ENCODE measurements at places on chromosomes 2 and 18.

- no peak for DNase-seq
Observed at GRCh38 chr18:55863876-55864275, 275.9 kb upstream of the TCF4 start.

GRCh38 chr2:27282892-27283291 is 663 bp downstream of the TRIM54 start:
- DNase-seq: no peak

GRCh38 chr18:52345428-52345827 is 5.4 kb downstream of the DCC start:
- no peak for DNase-seq

DNA sequence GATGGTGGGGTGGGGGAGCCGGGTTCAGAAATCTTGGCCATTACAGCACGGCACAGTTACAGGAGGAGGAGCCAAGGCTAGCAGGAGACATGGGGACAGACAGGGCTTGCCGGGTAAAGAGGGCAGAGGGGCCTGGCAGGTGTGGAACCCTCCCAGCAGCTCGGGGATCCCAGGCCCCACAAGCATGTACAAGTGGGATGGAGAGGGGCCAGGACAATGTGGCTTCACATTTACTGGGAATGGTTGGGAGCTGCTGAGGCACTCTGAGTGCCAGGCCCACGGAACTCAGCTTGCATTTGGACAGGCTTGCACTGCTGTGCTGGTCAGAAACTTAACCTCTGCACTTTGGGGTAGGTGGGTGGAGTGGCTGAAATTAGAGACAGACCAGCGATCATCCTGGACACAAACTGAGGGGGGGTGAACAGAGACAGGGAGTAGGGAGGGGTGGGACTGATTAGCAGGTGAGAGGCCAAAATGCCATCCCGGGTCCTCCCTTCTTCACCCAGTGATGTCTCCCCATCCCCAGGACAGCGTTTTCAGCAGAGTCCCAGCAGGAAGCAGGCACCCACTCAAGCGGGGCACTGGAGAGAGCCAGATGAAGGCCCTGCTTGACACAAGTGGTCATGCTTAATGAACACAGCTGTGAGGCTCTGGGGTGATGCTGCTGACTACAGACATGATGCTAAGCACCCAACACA is 9.6 kb downstream of the PER2 start:
- no peak for DNase-seq

- DNase-seq: no peak
Observed at GRCh38 chr2:191272064-191272463, 26.9 kb downstream of the MYO1B start.

- no peak for DNase-seq
Observed at GRCh38 chr2:101175991-101176390, 24.8 kb upstream of the TBC1D8 start.

DNA sequence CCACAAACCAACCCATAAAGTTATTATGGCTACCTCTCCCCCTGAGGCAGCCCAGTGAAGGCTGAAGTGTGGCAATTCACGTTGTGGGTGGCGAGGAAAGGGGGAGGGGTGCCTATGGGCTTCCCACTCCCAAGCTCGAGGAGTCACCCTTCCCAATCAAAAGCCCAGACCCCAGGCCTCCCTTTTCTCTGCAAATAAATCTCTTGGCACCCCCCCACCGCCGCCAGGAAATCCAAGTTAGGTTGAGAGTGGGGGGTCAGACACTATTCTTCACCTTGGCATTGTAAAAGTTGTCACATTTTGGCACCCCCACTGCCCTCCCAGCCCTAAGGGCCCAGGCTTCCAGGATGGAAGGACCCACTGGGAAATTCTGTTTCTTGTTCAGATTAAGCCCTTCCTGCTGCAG is 6.9 kb downstream of the ANKRD53 start:
- DNase-seq: no peak

DNA sequence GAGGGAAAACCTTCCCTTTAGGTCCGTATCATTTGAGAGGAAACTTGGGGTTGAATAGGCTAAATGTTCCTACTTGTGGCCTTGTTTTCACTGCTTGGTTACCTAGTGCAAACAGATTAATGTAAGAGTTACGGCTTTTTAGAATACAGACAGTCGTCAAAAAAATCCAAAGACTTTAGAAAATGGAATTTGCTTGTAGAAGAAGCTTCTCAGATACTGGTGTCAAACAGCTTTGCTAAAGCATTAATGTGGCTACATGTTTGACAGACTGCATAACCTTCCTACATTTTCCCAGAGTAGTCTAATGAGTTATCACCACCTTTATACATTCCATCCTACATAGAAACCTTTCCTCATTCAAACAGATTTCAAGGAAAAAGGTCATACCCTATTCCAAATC is 114.6 kb downstream of the FMNL2 start:
- DNase-seq: no peak

DNA sequence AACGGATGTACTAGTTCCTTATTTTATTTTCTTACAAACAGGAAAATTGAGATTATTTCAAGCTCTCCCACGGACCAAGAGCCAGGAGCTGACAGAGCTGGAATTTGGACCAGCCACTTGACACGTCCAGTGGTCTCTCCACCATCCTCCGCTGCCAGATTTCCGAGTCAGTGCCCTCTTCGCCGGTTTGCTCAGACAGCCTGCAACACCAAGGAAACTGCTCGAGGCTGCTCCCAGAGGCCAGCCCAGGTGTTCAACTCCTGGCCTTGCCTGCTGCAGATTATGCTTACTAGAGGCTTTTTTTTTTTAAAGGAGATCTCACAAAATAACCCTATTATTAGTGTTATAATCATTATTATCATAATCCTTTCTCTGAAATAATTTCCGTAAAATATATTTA is 779.8 kb downstream of the RNF144A start:
- DNase-seq: no peak

DNA sequence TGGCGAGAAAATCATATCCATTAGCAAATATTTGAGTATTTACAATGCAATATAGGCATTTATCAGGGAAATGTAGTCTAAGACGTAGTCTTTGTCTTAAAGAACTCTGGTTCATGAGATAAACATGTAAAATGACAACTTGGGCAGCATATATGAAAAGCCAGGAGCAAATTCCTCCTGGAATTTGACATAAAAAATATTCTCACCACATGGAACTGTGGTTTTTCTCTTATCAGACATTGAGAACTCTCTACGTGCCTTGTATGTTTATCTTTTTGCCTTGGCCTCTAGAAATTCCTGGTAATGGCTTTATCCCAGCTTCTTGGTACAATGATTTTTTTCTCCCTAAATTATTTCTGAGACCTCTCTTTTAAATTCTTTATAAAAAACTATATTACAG is 2.8 kb downstream of the MAPK4 start:
- DNase-seq: no peak

DNA sequence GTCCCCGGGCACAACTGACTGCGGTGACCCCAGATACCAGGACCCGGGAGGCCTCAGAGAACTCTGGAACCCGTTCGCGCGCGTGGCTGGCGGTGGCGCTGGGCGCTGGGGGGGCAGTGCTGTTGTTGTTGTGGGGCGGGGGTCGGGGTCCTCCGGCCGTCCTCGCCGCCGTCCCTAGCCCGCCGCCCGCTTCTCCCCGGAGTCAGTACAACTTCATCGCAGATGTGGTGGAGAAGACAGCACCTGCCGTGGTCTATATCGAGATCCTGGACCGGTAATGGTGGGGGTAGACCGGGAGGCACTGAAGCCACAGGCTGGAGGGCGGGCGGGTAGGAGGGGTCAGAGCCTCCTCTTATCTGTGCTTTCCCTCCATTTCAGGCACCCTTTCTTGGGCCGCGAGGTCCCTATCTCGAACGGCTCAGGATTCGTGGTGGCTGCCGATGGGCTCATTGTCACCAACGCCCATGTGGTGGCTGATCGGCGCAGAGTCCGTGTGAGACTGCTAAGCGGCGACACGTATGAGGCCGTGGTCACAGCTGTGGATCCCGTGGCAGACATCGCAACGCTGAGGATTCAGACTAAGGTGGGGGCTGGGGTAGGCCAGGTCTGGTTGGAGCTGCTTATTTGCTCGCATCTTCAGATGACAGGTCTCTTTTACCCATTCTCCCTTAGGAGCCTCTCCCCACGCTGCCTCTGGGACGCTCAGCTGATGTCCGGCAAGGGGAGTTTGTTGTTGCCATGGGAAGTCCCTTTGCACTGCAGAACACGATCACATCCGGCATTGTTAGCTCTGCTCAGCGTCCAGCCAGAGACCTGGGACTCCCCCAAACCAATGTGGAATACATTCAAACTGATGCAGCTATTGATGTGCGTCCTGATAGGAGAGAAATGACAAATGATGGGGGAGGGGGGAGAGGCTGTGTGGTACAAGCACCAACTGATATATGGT is 780 bp downstream of the HTRA2 start:
- peak; percentile 53 for DNase-seq

- DNase-seq: no peak
Observed at GRCh38 chr2:32553829-32554432, 73.9 kb upstream of the TTC27 start.

DNA sequence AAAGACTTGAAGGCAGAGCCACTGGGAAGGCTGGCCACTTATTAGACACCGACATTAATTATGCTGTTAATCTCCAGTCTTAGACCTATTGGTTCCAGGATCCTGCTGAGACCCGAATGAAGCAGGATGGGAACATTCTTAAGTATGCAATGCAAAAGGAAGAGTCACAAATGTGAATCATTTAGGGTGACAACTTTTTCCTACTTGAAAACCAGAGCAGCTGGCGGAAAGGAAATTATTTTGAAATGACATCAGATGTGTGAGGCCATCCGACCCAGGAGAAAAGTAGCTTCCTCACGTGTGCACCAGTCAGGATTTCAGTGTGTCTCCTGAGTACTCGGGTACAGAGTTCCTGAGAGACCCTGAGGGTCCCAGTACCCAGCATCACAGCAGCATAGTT is 222.9 kb upstream of the NCKAP5 start:
- DNase-seq: no peak

- no peak for DNase-seq
Observed at GRCh38 chr2:216920143-216920876, 60.4 kb upstream of the TNP1 start.

DNA sequence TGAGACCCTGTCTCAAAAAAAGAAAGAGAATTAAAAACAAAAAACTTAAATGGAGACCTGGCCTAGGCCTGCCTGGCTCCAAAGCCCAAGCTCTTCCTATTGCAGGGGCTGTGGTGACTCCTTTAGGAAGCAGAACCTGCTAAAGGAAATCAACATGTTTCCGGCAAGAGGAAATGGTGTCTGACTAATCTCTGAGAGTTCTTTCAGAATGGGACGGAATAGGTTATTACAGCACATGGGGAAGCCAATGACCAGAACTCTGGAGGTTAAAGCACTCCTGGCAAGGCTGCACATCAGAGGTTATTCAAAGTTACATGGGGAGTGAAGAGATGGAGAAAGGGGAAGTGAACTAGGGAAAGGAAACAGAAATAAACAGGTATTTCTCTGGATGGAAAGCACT is 21.4 kb downstream of the KIF3C start:
- no peak for DNase-seq

GRCh38 chr2:132448771-132449170 is 32.2 kb downstream of the GPR39 start:
- no peak for DNase-seq

DNA sequence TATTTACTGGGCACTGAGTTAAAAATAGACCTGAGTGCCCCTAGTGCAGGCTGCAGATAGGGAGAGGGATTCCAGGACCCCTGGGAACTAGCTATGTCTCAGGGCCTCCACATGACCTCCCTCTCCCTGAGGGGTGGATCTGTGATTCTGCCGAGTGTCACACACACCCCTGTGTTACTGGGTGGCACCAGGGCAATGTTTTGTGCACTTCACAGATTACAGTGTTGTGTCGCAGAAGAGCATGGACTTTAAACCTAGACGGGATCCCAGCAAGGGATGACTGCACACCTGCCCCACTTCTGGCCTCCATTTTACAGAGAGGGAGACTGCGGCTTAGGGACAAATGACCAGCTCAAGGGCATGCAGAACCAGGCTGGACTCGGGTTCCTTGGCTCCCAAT is 65.6 kb downstream of the ZFP36L2 start:
- no peak for DNase-seq
